ENCODE measurements at places on chromosomes 16 and 17. TPM values are rescaled to one million over a fixed set of nuclear protein-coding genes. Genes with fewer than 3 reads are reported as not detected.

CASKIN1 gene
- 2.8 TPM for polyA plus RNA-seq

RNF112 gene
- 1.1 TPM for polyA plus RNA-seq

CMTM1 gene
- polyA plus RNA-seq: 7.6 TPM

KRTAP4-1 gene
- not detected for polyA plus RNA-seq

KSR1 gene
- 76.4 TPM for polyA plus RNA-seq

KRT31 gene
- polyA plus RNA-seq: not detected

FA2H gene
- polyA plus RNA-seq: 4.6 TPM

DNAAF8 gene
- 3.5 TPM for polyA plus RNA-seq

C1QL1 gene
- polyA plus RNA-seq: 2.0 TPM

ZNF287 gene
- polyA plus RNA-seq: 9.7 TPM

BAIAP3 gene
- 4.9 TPM for polyA plus RNA-seq

RILP gene
- 5.5 TPM for polyA plus RNA-seq

RND2 gene
- 3.7 TPM for polyA plus RNA-seq

EMC8 gene
- 36.6 TPM for polyA plus RNA-seq

C1QBP gene
- 142 TPM for polyA plus RNA-seq

TSNAXIP1 gene
- 8.2 TPM for polyA plus RNA-seq

NEUROD2 gene
- polyA plus RNA-seq: 0.03 TPM

ELP5 gene
- 43.7 TPM for polyA plus RNA-seq

CACNG3 gene
- polyA plus RNA-seq: 0.05 TPM

CHST4 gene
- polyA plus RNA-seq: 0.28 TPM

TEKT1 gene
- 0.68 TPM for polyA plus RNA-seq
